ENCODE measurements at places on chromosomes 6 and 20. TPM values are rescaled to one million over a fixed set of nuclear protein-coding genes. Genes with fewer than 3 reads are reported as not detected.

Gene OR2H2
- total RNA-seq = not detected

GRCh38 chr20:48451401-48451800, 376.4 kb downstream of the PREX1 start:
- DNase-seq = no peak

Gene GNMT
- 0.72 TPM for total RNA-seq

Gene ADGRF4
- total RNA-seq = 0.10 TPM

- DNase-seq = no peak
These were observed 1.7 kb downstream of the FAM184A start for GRCh38 chr6:119076576-119077390.

DNA sequence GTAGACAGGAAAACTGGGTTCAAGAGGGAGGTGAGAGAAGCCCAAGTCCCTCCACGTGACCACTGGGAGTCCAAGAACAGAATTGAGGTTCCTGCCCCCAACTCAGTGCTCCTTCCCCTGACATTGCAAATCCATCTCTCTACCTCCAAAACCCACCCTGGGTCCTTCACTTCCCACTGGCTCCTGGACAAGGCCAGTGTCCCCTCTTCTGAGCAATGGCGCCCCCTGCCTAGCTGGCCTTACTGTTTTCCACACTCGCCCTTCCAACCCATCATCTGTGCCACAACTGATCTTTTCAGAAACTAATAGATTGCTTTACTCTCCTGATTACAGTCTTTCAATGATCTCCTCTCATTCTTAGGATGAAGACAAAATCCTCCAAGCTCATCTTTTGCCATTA, 200.3 kb downstream of the ANKRD60 start:
- no peak for DNase-seq

DNA sequence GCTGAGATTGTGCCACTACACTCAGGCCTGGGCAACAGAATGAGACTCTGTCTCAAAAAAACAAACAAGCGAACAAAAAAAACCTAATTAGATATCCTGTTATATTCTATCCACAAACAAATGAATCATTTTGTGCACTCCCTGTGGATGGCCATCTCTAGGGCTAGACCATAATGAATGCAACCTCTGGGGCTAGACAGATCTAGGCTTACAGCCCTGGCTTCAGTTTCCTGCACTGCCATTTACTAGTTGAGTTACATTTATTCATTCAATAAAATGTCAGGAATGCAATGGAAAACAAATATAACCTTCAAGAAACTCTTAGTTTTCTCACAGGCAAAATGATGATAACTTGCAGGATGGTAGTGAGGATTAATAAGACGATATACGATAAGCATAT, 6.6 kb upstream of the RNF8 start:
- DNase-seq = no peak

Gene HLA-DOA
- 0.08 TPM for total RNA-seq

Gene RUNX2
- 7.0 TPM for total RNA-seq

Gene GSTA1
- total RNA-seq = 0.28 TPM

DNA sequence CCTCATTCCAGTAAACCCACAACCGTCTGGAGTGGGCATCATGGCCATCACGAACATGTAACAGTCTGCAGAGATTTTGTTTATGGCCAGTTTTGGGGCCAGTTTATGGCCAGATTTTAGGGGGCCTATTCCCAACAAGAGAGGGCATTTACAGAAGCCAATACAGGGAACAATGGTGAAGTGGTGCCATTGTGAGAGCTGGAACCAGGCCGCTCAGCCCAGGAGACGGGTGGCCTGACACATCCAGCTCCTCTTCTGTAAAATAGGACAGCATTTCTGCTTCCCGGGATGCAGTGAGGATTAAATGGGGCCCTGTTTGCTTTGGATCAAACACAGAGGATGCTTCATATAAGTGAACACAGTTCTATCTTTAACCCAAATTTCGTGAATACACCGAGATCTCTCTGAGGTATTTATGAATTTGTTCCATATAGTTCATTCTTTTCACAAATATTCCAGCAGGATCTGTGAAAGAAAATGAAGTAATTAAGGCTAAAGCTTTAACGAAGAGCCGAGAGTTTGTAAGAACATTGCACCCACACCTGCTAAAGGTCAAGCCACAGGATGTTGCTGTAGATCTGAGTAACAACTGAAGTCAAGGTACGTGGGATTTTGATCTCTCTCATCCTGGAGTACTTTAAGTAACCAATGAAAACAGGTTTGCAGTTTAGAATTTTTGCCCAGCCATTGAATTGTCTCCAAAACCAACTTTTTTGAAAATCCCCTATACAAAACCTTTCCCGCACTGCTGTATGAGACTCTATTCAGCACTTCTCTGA, 14.5 kb upstream of the SIRPG start:
- DNase-seq = no peak

- DNase-seq = no peak
These were observed 778 bp upstream of the LIN28B start for GRCh38 chr6:104955927-104956730.

DNA sequence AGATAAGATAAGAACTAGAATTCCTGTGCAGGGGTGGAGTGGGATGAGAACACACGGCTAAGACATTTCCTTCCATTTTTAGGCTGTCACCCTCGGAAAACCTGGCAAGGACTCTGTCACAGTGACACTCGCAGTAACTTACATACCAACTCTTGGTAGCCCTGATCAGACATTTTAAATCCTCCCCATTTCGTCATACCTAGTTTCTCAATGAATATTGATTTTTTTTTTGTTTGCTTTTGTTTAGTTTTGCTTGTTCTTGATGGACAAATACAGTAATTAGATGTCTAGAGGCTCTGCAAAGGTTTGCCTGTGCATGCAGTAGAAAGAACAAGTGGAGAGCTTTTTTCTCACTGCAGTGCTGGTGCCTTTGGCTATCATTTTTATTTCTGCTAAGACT, 213.0 kb upstream of the FAM83B start:
- DNase-seq = no peak

Gene SYNE1
- total RNA-seq = 3.2 TPM

Gene FOXP4
- total RNA-seq = 30.4 TPM

Gene VWA7
- 4.3 TPM for total RNA-seq

DNA sequence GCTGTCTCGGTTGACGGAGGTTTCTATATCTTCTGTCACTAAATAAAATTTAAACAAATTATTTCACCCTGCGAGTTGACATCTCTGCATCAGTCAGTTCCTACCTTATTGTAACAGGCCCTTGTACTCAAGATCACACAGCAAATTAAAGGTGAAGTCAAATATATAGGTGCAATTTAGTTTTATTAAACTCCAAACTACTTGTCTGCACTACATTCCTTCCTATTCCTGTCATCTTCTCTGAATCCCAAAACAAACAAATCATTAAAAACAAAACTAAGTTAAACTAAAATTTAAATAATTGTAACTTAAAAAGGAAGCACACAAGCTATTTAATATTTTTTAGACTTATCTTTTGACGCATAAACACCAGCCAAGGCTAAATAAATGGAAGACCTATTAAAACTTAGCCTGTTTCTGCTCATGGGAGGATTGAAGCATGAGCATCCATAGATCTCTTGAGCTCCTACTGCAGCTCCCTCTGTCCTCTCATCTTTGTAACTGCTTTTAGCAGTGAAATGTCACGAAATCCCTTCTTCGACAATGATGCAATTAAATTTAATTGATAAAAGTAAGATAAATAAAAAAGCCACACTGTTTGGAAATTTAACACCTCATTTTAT, 1152.3 kb upstream of the GJE1 start:
- no peak for DNase-seq

DNA sequence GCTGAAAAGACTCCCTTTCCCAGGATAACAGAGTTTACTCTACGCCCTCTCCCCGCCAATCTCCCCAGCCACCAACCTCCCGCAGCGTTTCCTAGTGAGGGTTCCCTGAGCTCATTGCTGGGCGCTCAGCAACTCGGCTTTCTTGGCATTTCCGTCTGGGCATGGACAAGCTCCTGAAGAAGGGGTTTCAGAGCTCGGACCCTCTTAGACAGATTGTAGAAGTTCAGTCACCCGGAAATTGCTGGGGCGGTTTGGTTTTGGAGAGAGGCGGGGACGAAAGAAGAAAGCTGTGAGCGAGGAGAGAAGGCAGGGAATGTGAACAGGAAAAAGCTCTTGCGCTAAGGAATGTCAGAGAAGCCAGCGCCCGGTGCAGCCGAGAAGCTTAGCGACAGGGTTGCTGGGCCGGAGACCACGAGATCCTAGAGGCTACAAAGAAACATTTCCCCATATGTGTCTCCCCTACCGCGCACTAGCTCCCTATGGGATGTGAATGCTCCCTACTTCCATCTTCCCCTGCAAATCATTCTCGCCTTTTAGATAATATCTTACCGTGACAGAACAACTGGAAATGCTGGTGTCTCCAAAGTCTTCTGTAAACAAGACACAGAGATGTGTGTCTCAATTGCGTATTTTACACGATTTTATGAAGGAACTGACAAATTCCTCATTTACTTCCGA, 15.8 kb downstream of the POM121L2 start:
- no peak for DNase-seq

DNA sequence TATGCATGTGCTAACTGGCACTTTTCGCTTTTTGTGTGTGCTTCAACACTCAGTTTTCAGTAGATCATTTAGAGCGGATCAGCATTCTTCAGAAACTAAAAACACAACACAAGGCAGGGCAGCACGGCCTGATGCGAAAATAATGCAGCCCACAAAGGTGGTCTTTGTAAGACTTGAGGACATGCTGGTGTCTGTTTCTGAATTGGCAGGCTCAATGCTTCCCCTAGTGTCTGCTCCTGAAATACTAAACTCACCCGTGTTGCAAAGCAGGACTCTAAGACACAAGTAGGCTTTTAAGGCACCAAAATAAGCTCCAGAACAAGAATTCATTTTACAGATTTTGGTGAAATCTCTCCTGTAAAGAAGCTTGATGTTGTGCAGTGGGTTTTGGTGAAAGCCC, 676.5 kb downstream of the TENT5A start:
- no peak for DNase-seq

Gene POPDC3
- total RNA-seq = 29.2 TPM

- no peak for DNase-seq
These were observed 128.8 kb downstream of the DHX35 start for GRCh38 chr20:39090906-39091305.

DNA sequence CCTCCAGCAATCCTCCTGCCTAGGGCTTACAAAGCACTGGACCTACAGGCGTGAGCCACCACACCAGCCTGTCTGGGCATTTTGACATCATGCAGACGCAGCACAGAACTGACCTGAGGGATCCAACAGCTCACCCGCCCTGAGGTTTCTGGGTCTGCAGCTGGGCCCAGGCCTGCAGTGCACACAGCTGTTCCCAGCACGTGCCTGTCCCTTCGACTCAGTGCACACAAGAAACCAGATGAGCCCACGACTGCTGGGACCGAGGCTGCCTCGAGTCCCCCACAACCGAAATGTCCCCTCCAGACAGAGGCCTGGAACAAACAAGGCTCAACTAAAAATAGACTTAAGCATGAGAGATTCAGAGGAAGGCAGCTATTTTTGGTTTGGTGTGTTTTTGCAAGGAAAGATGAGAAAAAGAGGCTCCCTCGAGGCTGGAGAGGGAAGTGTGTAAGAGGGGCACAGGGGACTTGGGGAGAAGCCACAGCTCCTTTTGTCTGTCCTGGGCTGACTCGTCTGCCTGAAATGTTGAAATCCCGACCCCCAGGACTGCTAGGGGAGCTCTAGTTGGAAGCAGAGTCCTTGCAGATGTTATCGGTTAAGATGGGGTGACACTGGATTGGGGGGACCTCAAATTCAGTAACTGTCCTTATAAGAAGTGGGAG, 66.3 kb downstream of the YTHDF1 start:
- DNase-seq = no peak

- no peak for DNase-seq
These were observed 5.2 kb upstream of the ZC3H12D start for GRCh38 chr6:149489967-149490366.

DNA sequence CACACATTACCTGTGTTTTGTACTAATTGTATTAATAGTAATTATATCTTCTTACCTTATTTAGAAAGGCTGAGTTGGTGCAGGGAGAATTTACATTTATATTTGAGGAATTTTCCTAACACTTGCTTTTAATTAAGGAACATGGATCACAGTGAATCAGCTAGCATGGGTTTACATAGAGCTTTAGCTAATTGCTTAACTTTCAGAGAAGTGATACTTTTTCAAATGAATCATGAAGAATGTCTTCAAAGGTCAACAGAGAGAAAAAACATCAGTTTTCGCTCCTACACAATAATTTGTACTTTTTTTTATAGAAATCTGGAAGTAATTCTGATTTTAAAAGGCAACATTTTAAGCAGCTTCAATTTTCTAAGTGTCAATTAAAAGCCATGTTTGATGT, 195.0 kb upstream of the HEY2 start:
- DNase-seq = no peak

DNA sequence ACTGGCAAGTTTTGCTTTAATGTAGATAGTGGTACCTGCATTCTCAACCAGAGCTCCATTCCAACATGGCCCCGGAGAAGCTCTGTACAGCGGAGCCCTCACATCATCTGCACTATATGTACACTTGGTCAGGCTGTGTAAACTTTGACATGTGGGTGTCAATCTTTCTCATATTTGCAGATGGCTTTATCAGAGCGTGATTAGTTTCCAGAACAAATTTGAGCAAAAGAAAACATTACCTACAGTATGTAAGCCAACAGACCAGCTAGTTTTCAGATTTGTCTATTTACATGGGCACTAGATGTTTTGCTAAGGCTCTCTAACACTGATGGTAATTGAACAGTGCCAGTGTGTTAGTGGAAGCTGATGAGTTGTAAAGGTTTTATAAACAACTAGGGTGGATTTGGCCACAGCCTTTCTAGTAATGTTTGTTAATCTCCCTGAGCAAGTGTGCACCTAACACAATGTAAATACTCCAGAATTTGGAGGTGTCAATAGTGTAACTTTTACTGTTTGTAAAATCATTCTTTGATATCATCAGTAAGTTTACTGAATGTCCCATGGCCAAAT, 131.8 kb downstream of the FOXA2 start:
- DNase-seq = no peak

Gene RAET1G
- 1.2 TPM for total RNA-seq

Gene TNF
- total RNA-seq = 0.64 TPM

GRCh38 chr6:170125456-170126300, 165.2 kb downstream of the DLL1 start:
- DNase-seq = no peak

- no peak for DNase-seq
These were observed 101.4 kb downstream of the LRFN2 start for GRCh38 chr6:40485795-40486194.

- no peak for DNase-seq
These were observed 77.5 kb upstream of the MARCKS start for GRCh38 chr6:113779656-113780055.

- no peak for DNase-seq
These were observed 117.0 kb downstream of the RTN4IP1 start for GRCh38 chr6:106512048-106512967.
